ENCODE measurements at places on chromosomes 5 and 9.

DNA sequence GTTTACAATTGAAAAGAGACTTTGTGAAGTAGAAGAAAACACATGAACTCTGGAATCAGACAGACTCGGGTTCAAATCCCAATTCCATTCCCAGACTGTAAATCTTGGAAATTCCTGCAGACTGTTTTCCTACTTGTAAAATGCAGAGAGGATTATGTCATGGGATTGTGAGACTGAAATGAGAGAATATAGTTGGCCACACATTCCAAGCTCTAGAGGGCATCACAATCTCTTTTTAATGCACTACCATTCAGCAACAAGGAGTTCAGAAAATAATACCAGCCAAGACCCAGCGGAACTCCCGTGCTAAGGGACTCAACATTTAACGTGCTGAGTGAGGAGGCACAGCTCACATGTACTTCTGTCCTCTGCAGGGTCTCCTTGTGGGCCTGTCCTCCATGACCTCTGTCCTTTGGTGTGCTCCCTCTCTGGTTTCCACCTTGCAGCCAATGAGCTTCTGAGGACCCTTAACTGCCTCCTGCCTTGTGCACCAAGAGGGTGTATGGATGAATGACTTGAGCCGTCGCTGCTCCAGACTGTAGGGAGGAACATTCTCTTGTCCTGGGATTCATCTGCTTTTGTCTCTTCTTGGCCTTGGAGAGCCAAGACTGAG, 263.5 kb downstream of the NTRK2 start:
- no peak for DNase-seq

DNA sequence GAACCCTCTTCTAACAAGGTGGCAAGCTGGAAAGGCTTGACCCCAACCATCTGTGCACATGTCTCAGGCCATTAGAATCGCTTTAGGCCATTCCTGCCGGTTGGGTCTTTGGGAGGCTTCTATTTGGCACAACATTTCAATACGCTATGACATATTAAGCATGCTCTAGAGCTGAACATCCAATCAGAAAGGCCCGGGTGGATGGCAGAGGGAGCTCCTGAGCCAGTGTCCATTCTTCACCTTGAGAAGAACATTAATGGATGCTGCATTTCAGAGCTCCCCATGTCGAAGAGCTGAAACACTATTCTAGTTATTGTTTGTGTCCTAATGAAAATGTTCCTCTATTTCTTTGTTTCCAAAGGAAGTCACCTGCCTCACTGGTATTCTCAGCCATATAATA, 12.8 kb downstream of the SPATA9 start:
- DNase-seq: no peak

- DNase-seq: no peak
Measured at GRCh38 chr9:70502690-70503089, 88.2 kb upstream of the KLF9 start.

DNA sequence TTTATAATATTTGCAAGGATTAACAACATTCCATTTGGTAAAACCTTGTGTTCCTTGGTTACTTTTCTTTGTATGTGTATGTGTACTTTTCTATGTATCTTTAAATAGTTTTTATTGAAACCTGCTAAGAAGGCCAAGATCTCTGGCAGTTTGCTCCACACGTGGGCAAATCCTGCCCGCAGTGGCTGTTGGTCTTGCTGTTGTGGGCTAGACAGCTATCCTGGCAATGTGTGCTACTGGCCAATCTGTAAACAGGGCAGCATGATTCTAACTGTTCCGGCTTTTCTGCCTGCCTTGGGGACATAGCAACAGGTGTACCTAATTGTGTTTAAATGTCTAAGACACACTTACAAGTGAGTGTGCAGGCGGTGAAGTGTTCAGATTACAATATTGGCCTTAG, 286.6 kb downstream of the RFX3 start:
- no peak for DNase-seq

- no peak for DNase-seq
Measured at GRCh38 chr5:177519463-177520235, 2.9 kb upstream of the DDX41 start.

DNA sequence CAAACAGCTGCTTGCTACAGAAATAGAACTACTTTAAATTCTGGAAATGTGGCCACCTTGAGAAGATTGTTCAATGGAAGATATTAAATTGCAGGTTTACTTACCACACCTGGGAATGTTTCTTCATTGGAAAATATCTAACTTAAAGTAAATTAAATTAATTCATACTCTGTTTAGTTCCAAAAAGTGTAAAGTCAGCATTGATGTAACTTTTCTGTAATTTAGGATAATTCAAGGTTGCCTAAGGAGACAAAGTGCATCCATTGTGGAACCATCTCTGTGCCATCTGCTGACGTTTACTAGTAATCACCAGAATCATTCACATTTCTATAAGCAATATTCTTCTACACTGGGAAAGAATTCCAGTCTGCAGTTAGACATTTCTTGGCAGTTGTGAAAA, 53.0 kb downstream of the FAM170A start:
- DNase-seq: no peak

DNA sequence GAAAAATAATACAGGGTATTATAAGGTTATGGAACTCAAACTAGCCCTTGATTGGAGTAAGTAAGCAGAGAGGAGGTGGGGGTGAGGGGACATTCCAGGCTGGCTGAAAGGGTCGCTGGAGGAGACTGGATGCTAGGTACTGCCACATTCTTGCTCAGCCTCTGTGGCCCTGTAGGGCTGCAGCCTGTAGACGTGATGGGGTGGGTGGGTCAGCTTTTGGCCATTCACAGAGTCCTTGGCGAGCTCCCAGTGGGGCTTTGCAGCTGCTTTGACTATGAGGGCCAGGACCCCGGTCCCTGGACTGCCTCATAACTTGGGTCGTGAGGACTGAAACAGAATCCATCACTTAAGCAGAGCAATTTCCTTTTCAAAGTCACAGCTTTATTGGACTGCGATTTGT, 4.2 kb upstream of the GDNF start:
- DNase-seq: no peak

All from thyroid gland (tissue), 4 donors.